ENCODE measurements at places on chromosomes 2 and 18.

DNA sequence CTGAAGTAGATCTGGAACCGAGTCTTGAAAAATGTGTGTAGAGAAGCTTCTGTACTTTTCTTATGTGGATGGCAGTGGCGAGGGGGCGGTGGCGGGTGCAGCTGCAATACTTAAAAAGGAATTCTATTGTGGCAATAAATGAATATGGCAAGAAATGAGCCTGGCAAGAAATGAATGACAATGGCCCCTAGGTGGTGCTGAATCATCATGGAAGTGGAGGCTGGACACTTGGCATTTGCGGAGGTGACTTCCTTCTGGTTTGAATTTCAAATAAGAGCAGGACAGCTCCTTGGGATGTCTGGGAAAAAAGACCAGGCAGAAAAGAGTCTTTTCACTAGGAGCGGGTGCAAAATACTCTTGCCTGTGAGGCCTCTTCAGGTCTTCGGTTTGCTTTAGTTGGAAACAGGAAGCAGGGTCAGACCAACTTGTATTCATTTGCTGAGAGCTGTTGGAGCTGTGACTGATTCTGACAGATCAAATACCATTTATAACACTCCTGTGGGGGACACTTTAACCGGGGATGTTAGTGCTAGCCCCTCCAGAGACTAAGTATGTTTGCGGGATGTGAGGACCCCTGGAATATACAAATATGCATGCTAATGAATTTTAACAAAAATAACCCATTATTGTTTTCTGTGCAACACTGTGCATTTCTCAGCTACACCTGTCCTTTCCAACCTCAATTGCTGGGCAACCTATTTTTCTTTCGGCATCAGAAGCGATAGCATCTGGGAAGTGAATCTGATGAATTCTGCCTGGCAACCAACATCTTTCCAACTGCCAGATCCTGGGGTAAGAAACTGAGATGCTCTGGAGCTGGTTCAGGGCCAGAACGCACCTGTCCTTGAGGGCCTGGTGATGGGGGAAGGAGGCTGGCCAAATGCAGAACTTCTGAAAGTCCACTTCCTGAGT, 35.4 kb downstream of the FASTKD2 start:
- DNase-seq, result peak; percentile 8

- DNase-seq, result no peak
Observed at GRCh38 chr18:23398401-23398800, 54.7 kb upstream of the RIOK3 start.

GRCh38 chr2:222554517-222554916, 101.4 kb downstream of the FARSB start:
- no peak for DNase-seq

DNA sequence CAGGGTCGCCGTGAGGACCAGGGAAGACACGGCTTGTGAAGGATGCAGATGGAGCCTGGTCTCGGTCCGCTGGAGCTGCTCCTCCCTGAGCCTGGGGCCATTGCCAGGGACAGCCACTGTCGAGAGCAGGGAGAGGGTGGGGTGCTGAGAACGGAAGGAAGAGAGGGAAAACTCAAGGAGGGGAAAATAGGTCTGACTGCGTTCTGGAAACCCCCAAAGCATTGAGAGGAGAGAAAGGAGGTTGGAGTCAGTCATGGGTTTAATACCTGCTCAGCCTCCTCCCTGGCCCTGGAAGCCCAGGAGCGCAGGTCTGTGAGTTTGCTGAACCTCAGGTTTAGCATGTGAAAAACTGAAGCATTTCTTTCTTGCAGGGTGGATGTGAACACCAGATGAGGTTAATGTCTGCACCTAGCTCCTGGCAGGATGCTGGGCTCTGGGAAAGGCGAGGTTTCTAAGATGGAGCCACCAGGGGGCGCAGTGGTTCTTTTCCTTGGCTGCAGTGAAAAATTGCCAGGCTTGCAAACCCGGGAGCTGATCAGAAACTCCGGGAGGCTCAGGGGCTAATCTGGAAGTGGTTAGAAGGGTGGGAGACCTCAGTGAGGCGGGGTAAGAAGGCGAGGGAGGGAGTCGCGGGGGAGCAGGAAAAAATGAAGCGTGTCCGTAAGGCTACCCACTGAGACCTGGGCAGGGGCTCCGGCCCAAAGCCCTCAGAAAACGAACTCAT, 33.6 kb upstream of the RNF149 start:
- peak; percentile 60 for DNase-seq

- DNase-seq, result no peak
Observed at GRCh38 chr2:60884800-60885199, 3.4 kb downstream of the REL start.

DNA sequence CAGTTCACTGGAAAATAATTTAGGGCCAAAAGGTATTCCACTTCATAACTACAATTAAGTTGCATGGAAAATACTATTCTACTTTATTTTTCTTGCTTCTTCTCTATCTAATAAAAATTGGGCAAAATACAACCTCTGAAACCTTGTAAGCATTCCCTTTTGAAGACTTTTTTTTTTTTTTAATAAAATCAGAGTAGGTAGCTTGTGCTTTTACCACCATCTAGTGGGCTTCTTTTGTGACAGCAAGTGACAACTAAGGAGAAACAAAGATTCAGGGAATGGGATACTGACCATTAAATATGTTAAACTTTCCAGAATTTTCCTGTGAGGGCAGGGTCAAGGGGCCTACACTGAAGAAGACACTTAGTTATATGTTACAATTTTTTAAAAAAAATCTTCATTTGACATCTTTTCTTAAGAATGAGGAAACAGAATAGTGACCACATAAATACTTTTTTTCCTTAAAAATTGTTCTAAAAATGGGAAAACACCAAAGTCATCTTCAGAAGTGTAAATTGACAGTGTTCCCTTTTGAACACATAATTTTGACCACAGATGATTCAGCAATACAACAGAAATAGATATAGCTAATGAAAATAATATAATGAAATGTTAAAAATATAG, 1183.2 kb upstream of the ACVR2A start:
- DNase-seq, result no peak

Data from stimulated activated CD8-positive, alpha-beta memory T cell treated with anti-CD3 and anti-CD28 coated beads, Interleukin-2, amount 100 ng/mL, for 1 hour (primary cell).